HAP-1 (cell line): ENCODE measurements at places on chromosomes 4 and X.

DNA sequence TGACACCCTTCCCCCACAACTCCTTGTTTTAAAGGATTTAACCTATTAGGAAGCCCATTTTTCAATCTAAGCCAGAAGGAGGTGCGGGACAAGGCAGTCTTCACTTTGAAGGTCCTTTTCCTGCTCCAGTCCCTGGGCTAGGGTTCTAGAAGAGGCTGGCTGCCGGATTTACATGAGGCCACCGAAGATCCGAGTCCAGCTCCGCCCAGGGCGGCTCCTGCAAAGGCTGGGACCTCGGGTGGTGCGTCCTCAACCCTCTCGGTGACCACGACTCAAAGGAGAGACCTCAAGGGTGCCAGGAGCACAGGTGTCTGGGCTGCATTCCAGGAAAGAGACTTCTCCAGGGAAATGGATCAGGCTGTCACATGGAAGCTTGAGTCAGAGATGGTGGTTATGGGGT lies 471.6 kb downstream of the PCDH19 start:
- DNase-seq: no peak

DNA sequence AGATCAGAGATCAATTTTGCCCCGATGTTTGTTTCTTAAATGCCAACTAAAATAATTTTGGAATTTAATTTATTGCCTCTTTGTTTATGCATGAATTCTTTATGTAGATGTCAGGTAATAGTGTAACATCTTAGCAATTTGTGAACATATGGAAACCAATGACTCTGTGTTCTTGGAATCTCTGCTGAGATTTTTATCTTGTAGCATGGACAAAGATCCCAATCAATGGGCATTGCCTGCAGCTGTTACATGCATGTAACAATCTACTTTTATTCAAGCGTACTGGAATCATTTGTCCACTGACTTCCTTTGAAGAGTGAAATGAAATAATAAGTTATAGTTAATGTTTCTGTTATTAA lies 61.6 kb upstream of the ARSJ start:
- DNase-seq: no peak

DNA sequence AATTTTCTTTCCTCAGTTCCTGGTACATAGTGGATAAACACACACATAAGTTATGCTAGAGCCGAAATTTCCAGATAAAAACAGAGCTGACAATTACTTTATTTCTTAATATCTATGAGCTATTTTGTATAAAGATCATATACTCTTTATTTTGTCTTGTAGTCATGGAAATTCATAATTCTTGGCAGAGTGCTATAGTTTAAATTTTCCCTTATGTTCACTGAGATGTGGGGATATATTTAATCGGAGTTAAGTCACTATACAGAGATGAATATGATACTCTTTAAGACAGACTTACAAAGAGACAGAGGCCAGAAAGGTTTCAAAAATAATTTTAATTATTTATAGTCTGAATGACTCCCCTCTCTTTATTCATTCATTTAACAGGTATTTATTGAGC lies 89.7 kb downstream of the PPEF1 start:
- no peak for DNase-seq

GRCh38 chr4:124079174-124079780 lies 633.3 kb downstream of the ANKRD50 start:
- no peak for DNase-seq

DNA sequence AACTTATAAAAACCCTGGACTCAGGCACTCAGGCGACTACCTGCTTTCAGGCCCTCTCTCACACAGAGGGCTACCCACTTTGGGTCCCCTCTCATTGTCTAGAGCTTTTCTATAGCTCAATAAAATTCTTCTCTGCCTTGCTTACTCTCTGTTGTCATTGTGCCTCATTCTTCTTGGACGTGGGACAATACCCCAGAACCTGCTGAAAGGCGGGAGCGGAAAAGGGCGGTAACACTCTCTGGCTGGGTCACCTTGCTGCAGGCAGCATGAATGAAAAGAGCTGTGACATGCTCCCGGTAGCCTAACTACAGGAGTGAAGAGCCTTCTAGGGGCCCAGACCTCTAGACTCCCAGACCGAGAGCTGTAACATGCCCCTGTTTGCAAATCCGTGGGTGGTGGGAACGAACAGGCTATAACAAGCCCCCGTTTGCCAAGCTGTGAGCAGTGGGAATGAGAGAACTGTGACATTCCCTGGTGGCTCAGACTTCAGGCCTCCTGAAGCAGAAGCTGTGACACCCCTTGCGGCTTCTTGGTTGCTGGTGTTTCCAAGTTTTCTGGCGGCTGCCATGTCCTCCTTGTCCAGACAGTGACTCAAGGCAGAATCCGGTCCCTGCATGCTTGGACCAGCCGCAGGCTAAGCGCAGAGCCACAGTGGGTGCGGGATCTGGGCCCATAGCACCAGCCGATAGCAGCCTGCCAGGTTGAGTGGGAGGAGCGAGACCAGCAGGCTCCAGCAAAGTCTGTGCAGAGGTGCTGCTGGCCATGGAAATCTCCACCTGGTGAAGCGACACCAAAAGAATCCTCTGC lies 684.6 kb downstream of the ARAP2 start:
- DNase-seq: no peak

DNA sequence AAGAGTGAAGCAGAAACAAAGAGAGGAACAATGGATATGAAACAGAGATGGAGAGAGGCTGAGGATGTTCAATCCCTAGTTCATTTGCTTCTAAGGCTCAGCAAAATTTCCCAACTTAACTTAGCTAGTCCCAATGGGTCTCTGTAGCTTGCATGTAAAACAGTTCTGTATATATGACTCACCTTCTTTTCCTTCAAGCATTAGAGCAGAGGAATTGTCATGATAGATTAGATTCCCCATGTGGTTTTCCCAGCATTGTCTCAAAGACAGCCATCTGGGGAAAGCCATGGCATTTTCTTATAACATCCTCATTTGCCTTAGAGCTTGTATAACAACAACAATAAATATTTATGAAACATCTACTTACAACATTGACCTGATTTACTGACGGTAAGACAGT lies 93.9 kb upstream of the GATB start:
- no peak for DNase-seq

GRCh38 chrX:57915680-57916079 lies 5.4 kb upstream of the ZXDA start:
- no peak for DNase-seq

GRCh38 chr4:121189326-121190215 lies 25.4 kb upstream of the TNIP3 start:
- no peak for DNase-seq

DNA sequence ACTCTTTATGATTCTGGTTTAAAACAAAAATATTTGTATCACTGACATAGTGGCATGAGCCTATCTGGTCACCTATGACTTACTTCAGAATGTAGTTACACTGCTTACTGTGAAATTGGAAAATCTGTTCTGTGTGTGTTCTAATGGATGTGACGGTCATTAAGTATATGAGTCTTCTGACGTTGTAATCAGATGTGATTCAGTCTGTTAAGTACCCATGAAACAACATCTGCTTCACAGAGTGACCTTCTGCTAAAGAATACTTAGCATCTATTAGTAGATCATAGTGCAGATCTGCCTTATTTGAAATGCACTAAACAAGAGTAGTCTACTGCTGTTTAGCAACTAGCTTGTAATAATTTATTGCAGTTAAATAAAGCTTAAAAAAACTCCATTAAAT lies 317.1 kb downstream of the DCTD start:
- DNase-seq: no peak

DNA sequence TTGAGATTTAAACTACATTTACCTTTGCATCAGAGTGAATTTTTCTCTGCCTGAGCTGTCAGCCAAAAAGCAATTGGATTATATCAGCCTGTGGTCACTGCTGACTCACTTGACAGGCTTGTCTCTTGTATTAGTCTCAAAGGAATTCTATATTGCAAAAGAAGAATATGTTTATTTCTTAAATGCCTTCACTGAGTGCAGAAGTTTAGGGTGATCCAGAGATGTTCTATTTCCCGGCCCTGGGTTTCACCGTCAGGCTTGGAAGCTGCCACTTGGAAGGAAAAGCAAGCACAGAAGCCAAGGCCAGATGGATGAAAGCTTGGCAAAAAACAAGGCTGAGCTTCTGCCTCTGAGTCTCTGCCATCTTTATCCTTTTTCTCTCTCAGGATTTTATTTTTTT lies 80.9 kb downstream of the FAM114A1 start:
- no peak for DNase-seq

DNA sequence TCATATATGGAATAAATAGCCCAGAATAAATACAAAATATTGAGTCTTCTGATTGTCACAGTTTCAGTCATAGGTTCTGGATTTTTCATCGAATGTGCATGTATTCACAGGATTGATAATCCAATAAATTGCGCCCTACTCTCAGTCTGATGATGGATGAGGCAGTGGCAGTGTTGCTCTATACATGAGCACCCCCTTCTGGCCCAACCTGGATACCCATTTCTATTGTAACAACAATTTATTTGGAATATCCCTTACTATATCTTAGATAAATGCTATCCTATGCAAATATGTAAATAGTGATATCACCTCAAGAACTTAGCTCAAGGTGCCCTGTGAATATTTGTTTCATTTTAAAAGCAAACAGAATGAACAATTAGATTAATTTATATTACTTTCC lies 733.7 kb upstream of the PABPC4L start:
- DNase-seq: peak; percentile 26

DNA sequence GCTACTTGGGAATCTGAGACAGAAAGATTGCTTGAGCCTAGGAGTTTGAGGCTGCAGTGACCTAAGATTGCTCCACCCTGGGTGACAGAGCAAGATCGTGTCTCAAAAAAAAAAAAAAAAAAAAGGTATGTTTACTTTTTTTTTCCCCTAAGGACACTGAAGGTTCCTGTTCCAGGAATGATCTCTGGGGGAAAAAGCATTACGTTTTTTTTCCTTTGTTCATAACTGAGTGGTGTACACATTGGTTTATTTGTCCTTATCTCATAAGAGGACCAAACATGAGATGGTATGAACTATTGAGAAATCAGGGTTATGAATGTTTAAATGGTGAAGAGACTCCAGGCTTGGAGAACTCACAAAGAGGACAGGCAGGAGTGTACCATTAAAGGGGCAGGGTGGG lies 120.4 kb upstream of the IL1RAPL2 start:
- DNase-seq: no peak

- peak; percentile 15 for DNase-seq
Measured at GRCh38 chrX:46791927-46792809, 33.2 kb upstream of the SLC9A7 start.

DNA sequence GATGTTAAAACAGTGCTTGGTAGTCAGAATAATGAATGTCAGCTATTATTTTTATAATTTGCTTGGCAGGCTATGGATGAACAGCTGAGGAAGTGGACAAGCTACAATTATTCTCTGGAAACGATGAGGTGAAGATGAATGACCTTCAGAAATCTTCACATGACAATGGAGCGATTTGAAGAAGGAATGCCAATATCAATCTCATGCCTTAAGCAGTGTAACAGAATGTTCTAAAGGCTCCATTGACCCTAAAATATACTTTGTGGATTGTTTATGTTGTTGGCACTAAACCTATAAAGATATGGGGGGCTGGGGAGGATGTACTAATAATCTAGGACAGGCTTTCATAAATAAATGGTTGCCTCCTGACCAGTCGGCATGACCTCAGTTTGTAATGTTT lies 36.2 kb downstream of the COL25A1 start:
- no peak for DNase-seq

DNA sequence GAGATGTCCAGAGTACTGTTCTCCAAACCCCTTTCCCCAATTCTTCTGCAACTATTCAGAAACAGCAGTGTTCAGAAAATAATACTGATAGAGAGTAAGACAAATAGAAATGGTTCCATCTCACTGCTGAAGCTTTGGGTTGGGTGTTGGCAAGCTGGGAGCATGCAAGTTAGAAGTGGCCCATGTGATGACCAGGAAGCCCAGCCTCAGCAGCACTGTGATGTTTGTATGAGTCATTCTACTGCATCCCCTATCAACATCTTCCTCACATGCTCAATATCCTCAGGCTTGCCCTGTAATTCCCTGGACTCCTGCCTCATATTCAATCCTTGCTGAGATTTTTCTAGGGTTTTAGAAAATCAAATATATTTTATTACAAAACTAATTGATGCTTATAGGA lies 96.5 kb downstream of the CHRDL1 start:
- no peak for DNase-seq

GRCh38 chr4:69697536-69698242 lies 44.6 kb upstream of the UGT2A1 start:
- DNase-seq: no peak

- no peak for DNase-seq
Measured at GRCh38 chr4:146508229-146508939, 13.4 kb downstream of the SLC10A7 start.

DNA sequence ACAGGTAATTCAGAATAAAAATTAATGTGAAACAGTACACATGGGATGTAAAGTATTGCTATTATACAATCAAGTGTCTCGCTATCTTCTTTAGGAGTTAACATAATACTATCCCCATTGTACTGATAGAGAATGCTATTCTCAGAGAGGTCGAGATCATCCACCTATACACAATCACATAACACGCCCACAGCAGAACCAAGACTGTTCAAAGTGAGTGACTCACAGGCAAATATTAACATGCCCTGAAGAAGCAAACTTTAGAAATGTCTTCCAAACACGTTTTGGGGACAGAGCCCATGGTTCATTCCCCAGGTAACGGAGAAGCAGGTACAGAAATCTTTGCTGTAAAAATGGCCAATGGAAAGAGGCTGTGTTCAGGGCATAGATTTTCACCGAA lies 50.1 kb upstream of the PHKA2 start:
- DNase-seq: no peak

- DNase-seq: no peak
Measured at GRCh38 chr4:2068198-2068470, 9.0 kb downstream of the NAT8L start.

GRCh38 chrX:18828832-18829404 lies 121.5 kb downstream of the PPEF1 start:
- DNase-seq: no peak

DNA sequence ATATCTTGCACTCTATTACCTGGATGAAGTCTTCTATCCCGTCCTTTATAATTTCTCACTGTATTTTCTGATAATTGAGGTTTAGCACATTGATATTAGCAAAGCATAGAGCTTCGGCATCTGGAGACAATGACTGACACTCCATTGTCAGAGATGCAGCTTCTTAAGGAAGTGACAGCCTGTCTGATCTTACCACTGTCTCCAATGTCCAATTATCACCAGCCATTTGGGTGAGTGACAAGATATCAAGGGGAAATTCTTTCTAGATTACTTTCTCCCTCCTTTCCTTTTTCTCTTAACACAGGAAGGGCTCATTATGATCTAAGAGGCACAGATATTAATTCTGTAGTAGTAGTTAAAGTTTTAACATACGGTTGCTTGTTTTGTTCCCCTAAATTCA lies 86.4 kb downstream of the LDB2 start:
- no peak for DNase-seq

DNA sequence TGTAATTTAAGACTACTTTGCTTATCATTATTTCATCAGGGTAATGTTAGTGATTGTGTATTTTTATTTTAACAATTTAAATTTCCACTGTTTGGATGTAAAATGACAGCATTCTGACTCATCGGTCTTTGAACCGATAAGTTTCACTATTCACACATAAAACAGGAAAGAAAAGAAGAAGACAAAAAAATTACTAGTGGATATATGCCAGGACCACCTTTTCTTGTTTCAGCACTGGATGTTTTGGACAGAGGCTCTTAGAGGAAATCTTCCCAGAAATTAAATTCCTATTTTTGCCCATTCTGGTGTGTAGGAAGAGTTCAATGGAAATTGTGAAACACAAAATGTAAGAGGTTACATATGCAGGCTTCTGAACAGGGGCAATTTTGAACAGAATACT lies 57.4 kb downstream of the VEGFC start:
- DNase-seq: no peak

GRCh38 chr4:84870398-84871163 lies 95.9 kb downstream of the WDFY3 start:
- peak; percentile 58 for DNase-seq
